ENCODE measurements at places on chromosomes 16 and 17.

DNA sequence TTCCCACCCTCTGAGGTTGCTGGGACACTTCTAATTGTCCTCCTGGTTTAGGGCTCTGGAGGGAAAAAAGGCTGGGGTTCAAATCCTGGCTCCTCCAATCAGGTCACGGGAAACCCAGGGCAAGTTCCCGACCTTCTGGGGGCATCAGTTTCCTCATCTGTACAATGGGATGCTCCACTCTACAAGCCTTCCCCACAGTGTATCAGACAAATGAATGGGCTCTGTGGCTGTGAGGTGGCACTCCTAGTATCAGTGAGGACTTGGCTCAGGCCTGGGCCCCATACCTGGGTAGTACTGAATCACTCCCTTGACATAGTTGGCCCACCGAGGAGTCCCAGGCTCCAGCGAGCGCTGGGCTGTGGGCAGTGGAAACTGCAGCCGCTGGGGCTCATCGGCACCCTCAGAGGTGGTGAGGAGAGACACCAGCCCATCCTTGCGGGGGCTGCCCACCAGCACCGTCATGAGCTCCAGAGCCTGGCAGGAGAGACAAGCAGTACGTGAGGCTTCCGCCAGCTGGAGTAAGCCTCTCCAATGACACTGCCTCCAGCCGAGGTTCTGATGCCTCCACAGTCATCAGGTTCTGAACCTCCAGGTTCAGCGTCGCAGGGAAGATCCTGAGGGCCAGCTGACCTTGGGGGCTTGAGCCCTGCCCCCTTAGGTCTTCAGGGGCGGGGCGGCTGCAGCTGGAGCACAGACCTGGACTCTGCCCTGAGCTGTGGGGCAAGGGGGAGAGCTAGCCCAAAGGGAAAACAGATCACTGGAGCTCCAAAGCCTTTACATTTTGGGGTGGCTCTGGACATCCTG lies 1.2 kb downstream of the GALK1 start:
- DNase-seq, result no peak

DNA sequence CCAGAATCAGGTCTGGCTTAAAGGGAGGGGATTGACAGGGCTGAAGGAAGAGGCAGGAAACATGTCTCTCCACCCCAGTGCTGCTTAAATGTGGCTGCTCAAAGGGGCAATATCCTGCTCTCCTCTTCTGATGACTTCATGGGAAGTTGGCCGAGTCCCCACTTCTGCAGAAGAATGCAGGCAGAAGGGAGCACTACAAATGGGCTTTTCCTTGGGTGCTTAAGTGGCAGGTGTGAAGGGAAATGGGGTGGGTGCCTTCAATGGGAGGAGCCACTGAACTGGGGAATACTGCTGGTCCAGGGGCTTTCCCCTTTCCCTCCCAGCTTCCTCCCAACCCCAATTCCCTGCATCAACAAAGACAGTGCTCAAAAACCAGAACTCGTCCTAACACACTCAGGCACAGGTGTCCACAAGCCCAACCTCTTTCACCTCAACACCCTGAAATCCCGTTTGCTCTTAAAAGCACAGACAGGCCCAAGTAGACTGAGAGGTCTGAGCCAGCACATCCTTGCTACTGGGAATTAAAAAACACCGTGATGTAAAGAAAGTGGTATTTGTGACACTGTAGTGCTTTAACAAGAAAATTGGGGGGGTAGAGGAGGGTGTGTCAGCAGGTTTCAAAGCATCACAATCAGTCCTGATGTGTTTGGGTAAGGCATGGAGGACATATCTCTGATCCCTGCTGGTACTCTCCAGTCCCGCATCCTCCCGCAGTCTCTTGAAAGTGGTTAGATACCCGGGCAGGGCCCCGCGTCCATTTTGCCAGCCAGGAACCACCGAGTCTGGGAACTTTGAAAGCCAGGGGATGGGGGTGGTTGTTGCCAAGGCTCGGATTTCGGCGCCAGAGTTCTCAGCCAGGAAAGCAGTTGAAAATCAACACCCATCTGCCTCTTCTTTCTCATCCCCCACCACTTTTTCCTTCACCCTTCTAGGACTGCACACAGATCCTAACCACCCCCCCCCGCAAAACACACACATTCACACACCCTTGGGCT lies 1.6 kb downstream of the CA10 start:
- peak; percentile 38 for DNase-seq

DNA sequence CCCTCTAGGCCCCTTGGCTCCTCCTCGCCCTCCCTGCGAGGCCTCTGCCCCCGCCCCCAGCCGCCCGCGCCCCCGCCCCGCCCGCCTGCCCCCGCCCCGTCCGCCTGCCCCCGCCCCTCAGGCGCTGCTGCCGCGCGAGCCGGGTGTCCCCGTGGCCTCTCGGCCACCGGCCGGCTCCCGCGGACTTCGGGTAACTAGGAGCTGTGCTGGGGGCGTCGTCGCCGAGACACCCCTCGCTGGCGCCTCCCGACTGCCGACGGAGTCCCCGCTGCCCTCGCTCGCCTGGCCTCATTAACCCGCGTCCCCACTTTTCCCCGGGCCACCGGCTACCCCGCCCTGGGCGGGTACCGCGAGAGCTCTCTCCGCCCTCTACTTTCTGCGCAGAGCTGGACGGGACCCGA lies at the start of gene TLCD1:
TLCD1 (minus strand) TSS at position 8 of the 401 bp plus-strand sequence. CDS start 136 bp downstream, outside the sequence.
- no peak for DNase-seq

- DNase-seq, result no peak
Observed at GRCh38 chr17:76579281-76579680, 6.4 kb downstream of the ST6GALNAC2 start.

DNA sequence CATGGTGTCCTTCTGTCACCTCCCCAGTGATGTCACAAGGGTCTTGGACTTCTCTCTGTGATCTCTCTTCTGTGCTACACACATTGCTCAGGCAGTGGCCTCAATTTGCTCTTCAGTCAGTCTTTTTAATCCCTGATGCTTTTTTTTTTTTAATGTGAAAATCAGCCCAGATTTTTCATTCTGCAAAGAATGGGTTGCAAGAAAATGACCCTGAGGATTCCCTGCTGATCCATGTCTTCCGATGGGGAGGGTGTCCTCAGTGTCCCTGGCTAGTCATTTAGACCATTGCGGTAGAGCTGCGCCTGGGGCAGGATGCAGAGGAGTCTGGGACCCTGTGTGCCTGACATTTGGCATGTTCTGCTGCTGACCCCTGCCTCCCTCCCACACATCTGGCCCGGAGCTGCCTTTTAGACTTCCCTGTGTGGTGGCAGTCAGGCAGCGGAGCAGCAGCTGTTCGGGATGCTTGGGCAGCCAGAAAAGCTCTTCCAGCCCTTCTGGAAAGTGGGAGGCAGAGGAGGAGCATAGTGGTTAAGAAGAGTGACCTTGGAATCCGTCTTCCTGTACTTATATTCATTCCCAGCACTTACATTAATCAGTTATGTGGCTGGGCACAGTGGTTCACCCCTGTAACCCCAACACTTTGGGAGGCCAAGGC lies 12.3 kb downstream of the GPT2 start:
- no peak for DNase-seq

GRCh38 chr17:77610972-77611521 lies 347.5 kb upstream of the TNRC6C start:
- no peak for DNase-seq

DNA sequence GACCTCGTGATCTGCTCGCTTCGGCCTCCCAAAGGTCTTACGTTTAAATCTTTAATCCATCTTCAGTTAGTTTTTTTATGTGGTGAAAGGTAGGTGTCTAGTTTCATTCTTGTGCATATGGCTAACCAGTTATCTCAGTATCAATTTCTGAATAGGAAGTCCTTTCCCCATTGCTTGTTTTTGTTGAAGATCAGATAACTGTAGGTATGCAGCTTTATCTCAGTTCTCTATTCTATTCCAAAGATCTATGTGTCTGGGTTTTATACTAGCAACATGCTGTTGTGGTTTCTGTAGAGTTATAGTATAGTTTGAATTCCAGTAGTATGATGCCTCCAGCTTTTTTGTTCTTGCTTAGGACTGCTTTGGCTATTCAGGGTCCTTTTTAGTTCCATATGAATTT lies 65.2 kb downstream of the TNFRSF13B start:
- no peak for DNase-seq

GRCh38 chr17:67773246-67773645 lies 52.1 kb upstream of the BPTF start:
- no peak for DNase-seq

DNA sequence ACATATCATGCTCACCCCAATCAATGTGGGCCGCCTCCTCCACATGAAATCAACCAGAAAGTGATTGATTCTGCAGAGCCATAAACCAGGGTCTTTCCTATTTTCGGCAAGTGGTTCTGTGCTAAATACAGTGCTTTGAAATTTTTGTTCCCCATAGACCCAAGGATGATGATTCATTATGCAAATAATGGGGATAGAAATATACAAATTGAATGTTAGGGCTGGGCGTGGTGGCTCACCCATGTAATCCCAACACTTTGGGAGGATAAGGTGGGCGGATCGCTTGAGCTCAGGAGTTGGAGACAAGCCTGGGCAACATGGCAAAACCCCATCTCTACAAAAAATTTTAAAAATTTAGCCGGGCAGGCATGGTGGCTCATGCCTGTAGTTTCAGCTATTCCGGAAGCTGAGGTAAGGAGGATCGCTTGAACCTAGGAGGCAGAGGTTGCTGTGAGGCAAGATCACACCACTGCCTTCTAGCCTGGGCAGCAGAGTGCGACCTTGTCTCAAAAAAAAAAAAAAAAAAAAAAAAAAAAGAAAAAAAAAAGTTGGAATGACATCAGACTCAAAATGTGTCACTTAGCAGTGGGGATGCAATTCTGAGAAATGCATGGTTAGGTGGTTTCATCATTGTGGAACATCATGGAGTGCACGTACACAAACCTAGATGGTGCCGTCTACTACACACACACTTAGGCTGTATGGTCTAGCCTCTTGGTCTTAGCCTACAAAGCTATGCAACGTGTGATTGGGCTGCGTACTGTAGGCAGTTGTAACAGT lies 581.7 kb downstream of the MAF start:
- no peak for DNase-seq

GRCh38 chr17:13353590-13353989 lies 248.1 kb downstream of the HS3ST3A1 start:
- DNase-seq, result no peak

DNA sequence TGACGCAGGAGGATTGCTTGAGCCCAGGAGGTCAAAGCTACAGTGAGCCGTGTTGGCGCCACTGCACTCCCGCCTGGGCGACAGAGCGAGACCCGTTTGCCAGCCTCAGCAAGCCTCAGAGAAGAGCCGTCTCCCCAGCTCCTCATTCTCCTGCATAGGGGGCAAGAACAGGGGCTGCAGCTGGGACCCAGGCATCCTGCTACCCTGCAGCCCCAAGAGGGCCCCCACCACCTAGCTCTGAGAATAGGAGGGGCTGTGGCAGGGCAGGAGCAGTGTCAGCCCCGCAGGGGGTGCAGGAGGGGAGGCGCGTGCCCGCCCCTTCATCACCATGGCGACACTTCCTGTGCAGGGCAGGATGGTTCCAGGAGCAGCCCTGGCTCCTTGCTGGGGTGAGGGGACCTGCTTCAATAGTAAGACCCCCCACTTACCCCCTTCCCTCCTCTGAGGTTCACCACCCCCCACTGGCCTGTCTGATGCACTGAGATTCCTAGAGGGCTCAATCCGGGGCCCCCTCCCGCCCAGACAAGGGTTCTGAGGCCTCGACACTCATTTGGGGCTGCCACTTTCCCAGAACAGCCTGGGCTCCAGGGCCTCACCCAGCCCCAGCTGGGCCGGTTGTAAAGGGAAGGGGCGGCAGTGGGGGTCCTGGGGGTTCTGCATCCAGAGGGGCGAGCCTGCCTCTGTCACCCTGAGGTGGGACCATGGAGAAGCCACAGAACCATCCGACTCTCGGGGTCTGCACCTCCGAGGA lies 20.2 kb downstream of the VASN start:
- no peak for DNase-seq

DNA sequence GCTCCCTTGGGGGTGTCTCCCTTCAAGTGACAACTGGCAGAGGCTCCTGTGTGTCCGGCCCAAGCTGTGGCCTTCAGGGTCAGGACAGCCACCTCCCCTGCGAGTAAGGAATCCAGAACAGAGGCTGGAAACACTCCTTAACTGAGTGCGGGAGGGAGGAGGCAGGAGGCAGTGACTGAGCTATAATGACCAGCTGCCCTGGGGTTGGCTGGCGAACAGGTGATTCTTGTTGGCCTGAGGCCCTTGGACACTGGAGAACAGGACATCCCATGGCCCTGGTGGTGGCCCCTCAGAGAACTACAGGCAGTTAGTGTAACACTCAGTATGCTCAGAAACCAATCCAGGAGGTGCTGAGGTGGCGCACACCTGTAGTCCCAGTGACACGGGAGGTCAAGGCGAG lies 9.4 kb upstream of the SNAI3 start:
- DNase-seq, result no peak

GRCh38 chr16:84327926-84328505 lies 33.3 kb downstream of the WFDC1 start:
- DNase-seq, result no peak

DNA sequence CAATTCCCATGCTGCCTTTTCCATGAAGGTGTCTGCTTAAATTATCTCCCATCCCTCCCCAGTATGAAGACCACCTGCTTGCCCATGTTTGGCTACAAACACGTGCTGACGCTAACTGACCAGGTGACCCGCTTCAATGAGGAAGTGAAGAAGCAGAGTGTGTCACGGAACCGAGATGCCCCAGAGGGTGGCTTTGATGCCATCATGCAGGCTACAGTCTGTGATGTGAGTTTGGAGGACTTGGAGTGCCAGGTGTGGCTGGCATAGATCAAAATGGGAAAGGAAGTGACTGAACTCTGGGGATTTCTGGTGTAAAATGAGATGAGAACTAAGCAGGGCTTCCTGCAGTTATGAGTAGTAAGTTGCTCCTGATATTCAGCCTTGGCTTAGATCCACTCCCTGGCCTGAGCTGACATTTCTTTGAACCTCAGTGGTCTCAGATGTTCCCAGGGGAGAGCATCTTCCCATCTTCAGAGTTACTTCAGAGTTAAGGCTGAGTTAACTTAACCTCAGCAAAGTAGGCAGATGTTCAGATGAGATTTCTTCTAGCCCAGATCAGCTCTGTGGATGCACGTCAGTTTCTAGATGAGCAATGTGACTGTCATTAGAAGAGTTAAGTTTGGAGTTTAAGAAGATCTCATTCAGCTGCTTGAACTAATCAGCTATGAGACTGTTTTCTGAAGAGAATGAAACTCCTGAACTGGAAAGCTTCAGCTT lies 32.7 kb downstream of the ITGB3 start:
- DNase-seq, result no peak

- no peak for DNase-seq
Observed at GRCh38 chr17:75289832-75290337, 652 bp upstream of the SLC25A19 start.

DNA sequence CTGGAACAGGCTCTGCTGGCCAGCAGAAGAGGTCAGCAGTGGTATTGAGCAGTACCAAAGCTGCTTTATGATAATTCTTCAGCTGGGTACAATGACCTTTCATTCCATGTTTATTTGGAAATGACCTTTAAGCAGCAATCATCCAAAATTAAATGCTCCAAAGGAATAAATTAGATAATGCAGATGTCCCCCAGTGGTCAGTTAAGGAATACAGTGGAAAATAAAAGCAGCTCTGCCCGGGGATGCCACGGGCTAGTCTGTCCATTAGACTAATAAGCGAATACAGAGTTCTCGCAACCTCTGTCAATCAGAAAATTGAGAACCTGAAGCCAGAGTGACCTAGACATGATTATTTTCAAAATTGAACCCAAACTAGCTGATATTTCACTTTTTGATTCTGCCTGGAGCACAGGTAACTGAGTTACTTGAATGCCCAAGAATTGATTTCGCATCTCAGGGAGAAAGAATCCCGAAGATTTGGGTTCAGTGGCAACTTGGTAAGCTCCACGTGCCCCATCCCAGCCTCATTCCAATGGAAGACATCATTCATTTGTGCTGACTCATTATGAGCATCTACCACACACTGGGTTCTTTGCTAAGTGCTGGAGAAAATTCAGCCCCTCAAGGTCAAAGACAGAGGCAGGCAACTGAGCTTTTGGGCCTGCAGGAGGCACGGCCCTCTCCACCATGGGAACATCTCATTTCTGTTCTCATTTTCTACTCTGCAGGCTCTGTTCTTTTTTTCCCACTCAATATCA lies 34.4 kb upstream of the SLC39A11 start:
- no peak for DNase-seq

Measured in DMS 273 treated with DMSO at 0.1 percent for 48 hours (cell line).